Endothelial cell of coronary artery (primary cell): ENCODE measurements at places on chromosomes 3 and 15. TPM values are rescaled to one million over a fixed set of nuclear protein-coding genes. Genes with fewer than 3 reads are reported as not detected.

GPR160 gene
- total RNA-seq: 0.54 and 2.7 TPM in 2 replicates

EPHA3 gene
- total RNA-seq: 1.7 TPM in 1 of 2 replicates, not detected in the other

SRPRB gene
- 65.9 and 69.8 TPM in 2 replicates for total RNA-seq

BUB1B gene
- 10.1 and 29.4 TPM in 2 replicates for total RNA-seq

C2CD4A gene
- total RNA-seq: 0.94 and 1.5 TPM in 2 replicates

SMCO1 gene
- total RNA-seq: not detected in 2 replicates

SI gene
- not detected in 2 replicates for total RNA-seq

KIF9 gene
- total RNA-seq: 3.8 and 15.0 TPM in 2 replicates

AGBL1 gene
- total RNA-seq: not detected in 2 replicates

SMAD6 gene
- total RNA-seq: 25.6 and 34.0 TPM in 2 replicates

XCR1 gene
- total RNA-seq: not detected in 2 replicates

SLC12A8 gene
- total RNA-seq: 0.09 and 2.7 TPM in 2 replicates

GP5 gene
- 0.09 TPM in 1 of 2 replicates, not detected in the other for total RNA-seq

HHLA2 gene
- not detected in 2 replicates for total RNA-seq

CASR gene
- total RNA-seq: not detected in 2 replicates

CAMK2N2 gene
- total RNA-seq: 0.19 TPM in 1 of 2 replicates, not detected in the other

CLDN16 gene
- under 0.01 TPM in 2 replicates for total RNA-seq

SEMA3F gene
- 93.7 and 138 TPM in 2 replicates for total RNA-seq

PRKCD gene
- total RNA-seq: 2.7 and 4.6 TPM in 2 replicates

NR2E3 gene
- total RNA-seq: 0.09 and 0.18 TPM in 2 replicates

SCN11A gene
- total RNA-seq: 0.09 TPM in 1 of 2 replicates, not detected in the other

KCNMB2 gene
- total RNA-seq: not detected in 2 replicates

GRM7 gene
- 0.09 and 0.85 TPM in 2 replicates for total RNA-seq

HRH1 gene
- total RNA-seq: 11.7 and 24.4 TPM in 2 replicates

EPHA6 gene
- not detected in 2 replicates for total RNA-seq

ACAN gene
- not detected in 2 replicates for total RNA-seq

LSAMP gene
- total RNA-seq: under 0.01 TPM in 1 of 2 replicates, not detected in the other

RARRES1 gene
- 0.81 and 4.2 TPM in 2 replicates for total RNA-seq

MCF2L2 gene
- total RNA-seq: 0.38 and 1.2 TPM in 2 replicates

GOLGA8G gene
- not detected in 2 replicates for total RNA-seq

EBLN2 gene
- total RNA-seq: 4.4 and 7.2 TPM in 2 replicates

CYP1A2 gene
- not detected in 2 replicates for total RNA-seq

LTF gene
- total RNA-seq: 0.09 TPM in 1 of 2 replicates, not detected in the other

SPATA12 gene
- 0.09 and 0.18 TPM in 2 replicates for total RNA-seq

VGLL3 gene
- 3.0 and 28.0 TPM in 2 replicates for total RNA-seq

BFSP2 gene
- total RNA-seq: not detected in 2 replicates

POPDC2 gene
- total RNA-seq: 0.09 TPM in 2 replicates

RYR3 gene
- total RNA-seq: under 0.01 TPM in 1 of 2 replicates, not detected in the other

WDR93 gene
- total RNA-seq: under 0.01 TPM in 2 replicates

SLCO2A1 gene
- total RNA-seq: 0.72 and 2.3 TPM in 2 replicates

REC114 gene
- total RNA-seq: not detected in 2 replicates

CYP8B1 gene
- total RNA-seq: not detected in 2 replicates
